Dermis microvascular lymphatic vessel endothelial cell (primary cell): ENCODE measurements at places on chromosomes 5 and 9. TPM values are rescaled to one million over a fixed set of nuclear protein-coding genes. Genes with fewer than 3 reads are reported as not detected.

The HAND1 gene
- not detected in 2 replicates for total RNA-seq

The TAS2R1 gene
- not detected in 2 replicates for total RNA-seq

The PCDHB9 gene
- total RNA-seq = 0.13 and 0.25 TPM in 2 replicates

The BSPRY gene
- total RNA-seq = not detected in 2 replicates

The RFESD gene
- total RNA-seq = 1.2 and 1.4 TPM in 2 replicates

The SLC25A2 gene
- under 0.01 and 0.13 TPM in 2 replicates for total RNA-seq

The TAF1L gene
- under 0.01 TPM in 2 replicates for total RNA-seq
